ENCODE measurements at places on chromosomes 11 and 22.

- DNase-seq = no peak
Measured at GRCh38 chr11:94315664-94316063, 11.3 kb downstream of the IZUMO1R start.

- no peak for DNase-seq
Measured at GRCh38 chr11:125685228-125685627, 4.6 kb upstream of the ACRV1 start.

- DNase-seq = no peak
Measured at GRCh38 chr11:16632295-16633200, 105.9 kb upstream of the C11orf58 start.

DNA sequence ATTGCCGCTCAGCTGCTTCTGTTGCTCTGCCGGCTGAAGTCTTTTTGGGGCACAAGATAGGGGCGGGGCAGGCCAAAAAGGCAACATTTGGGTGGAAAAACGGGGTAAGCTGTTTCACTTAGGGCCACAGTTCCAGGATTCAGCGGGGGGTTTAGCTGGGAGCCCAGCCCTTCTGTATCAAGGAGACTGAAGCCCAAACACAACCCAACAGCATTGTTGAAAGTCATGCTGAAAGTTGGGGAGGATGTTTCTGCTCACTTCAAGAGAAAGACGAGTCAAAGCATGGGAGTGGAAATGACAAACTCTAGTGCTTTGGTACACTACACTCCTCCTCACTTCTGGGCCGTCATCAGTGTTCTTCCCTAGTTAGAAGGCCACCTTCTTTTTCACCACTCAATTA, 56.1 kb upstream of the GNAZ start:
- peak; percentile 14 for DNase-seq

- no peak for DNase-seq
Measured at GRCh38 chr11:702462-703461, 3.3 kb upstream of the EPS8L2 start.

DNA sequence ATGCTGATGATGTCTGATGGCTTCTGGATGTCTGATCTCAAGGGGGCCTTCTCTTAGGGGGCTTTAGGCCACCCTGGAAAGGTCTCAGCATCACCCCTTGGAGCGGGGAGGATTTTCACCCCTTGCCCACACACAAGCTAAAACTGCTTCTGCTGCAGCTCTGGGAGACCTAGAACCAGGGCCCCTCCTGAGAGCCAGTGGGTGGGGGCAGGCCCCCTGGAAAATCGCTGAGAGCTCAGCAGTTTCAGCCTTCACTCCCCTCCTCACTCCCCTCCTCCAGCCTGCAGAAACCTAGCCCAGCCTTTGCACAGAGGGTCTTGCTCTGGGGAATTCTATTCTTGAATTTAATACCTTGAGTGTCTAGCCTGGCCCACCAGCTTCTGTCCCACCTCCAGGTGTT, 17.2 kb downstream of the CD6 start:
- DNase-seq = peak; percentile 7
